Glomerular endothelial cell (primary cell): ENCODE measurements at places on chromosomes 12 and 14. TPM values are rescaled to one million over a fixed set of nuclear protein-coding genes. Genes with fewer than 3 reads are reported as not detected.

The HOXC12 gene
- not detected in 2 replicates for total RNA-seq

The RPAP3 gene
- total RNA-seq: 17.4 and 17.8 TPM in 2 replicates

The CACNA1C gene
- 0.47 and 5.6 TPM in 2 replicates for total RNA-seq

GRCh38 chr12:11753150-11753499 lies 103.7 kb downstream of the ETV6 start:
- DNase-seq: no peak
